Karpas-422 (cell line): ENCODE measurements at places on chromosomes 13 and 19. TPM values are rescaled to one million over a fixed set of nuclear protein-coding genes. Genes with fewer than 3 reads are reported as not detected.
A peak's percentile ranks its signal among the peaks of the same experiment; 100 is the strongest.

The RAB3D gene
- 8.6 and 9.0 TPM in 2 replicates for total RNA-seq

The ZNF358 gene
- not detected in 2 replicates for total RNA-seq

The PSMC4 gene
- 99.7 and 123 TPM in 2 replicates for total RNA-seq

The RYR1 gene
- total RNA-seq: 0.45 and 1.3 TPM in 2 replicates

The CCDC159 gene
- 2.9 and 14.8 TPM in 2 replicates for total RNA-seq

The ZNF567 gene
- 13.9 and 18.8 TPM in 2 replicates for total RNA-seq

The F10 gene
- not detected in 2 replicates for total RNA-seq

The FBXW9 gene
- total RNA-seq: 2.1 and 12.8 TPM in 2 replicates

The POSTN gene
- not detected in 2 replicates for total RNA-seq

The FBXO27 gene
- total RNA-seq: not detected in 2 replicates

The PCSK4 gene
- total RNA-seq: 2.0 and 5.0 TPM in 2 replicates

GRCh38 chr19:30227012-30227621 is 145.1 kb upstream of the ZNF536 start:
- H3K27me3 ChIP-seq: no peaks in the 10 kb centered on the region
- peak overlapping the region; percentile 62 for H3K27ac ChIP-seq
- no peak for DNase-seq
- H3K4me3 ChIP-seq: peak overlapping the region; percentile 63

DNA sequence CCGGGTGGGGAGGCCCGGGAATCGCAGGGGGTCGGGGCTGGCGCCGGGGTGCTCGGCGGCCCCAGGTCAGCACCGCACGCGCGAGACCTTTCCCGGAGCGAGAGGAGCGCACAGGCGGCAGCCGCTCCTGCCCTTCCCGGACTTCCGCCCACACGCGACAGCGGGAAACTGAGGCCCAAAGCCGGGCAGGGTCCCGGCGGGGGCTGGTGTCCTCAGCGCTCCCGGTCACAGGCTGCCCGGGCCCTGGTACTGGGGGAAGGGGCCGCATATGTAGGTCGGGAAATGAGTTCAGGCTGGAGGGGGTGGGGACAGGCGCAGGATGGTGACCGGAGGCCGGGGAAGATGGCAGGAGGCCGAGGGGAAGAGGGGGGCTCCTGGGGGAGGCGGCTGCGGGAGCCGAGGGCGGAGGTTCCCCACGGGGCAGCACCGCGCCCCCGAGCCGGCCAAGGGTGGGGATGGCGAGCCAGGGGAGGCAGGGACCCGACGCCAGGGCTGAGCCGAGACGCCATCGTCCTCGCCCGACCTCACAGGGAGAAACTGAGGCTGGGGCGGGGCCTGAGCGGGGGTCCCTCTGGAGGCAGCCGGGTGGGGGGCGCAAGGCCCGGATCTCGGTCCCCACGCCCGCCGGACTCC is 662 bp downstream of the CBARP start:
- no peaks in the 10 kb centered on the region for H3K36me3 ChIP-seq
- H3K27ac ChIP-seq: no peak overlapping the region
- peaks cover 35% of the 10 kb centered on the region for H3K4me1 ChIP-seq
- DNase-seq: no peak

DNA sequence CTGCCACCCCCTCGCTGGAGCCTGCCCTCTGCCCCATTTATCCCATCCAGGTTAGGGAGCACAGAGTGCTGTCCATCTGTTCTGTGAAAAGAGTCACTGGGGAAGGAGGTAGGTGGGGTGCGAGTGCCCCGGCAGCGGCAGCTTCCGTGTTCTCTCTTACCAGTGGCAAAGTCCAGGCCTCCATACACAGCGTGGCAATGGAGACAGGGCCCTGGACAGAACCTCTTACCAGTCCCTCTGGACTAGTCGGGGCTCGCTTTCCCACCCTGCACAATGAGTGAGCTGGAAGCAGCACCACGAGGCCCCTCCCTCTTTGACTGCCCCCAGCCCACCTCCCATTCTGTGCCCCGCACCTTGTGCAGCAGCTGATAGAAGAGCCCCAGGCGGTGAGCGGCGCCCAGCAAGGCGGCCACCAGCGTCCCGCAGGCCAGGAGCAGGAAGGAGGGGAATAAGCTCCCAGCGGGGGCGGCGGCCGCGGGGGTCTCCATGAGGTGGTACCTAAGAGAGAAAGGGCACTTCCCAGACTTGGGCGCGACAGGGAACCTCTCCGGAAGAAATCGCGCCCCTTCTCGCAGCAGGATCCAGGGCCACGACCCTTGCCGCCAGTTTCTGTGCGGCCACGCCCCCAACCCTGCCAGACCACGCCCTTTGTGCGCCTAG is 17.5 kb downstream of the SYDE1 start:
- H3K27ac ChIP-seq: no peak overlapping the region
- H3K4me1 ChIP-seq: peaks cover 12% of the 10 kb centered on the region
- peaks cover 3% of the 10 kb centered on the region; the same call in 1 of the 2 replicates for H3K36me3 ChIP-seq
- H3K4me3 ChIP-seq: peak overlapping the region; percentile 90
- DNase-seq: peak; percentile 63

DNA sequence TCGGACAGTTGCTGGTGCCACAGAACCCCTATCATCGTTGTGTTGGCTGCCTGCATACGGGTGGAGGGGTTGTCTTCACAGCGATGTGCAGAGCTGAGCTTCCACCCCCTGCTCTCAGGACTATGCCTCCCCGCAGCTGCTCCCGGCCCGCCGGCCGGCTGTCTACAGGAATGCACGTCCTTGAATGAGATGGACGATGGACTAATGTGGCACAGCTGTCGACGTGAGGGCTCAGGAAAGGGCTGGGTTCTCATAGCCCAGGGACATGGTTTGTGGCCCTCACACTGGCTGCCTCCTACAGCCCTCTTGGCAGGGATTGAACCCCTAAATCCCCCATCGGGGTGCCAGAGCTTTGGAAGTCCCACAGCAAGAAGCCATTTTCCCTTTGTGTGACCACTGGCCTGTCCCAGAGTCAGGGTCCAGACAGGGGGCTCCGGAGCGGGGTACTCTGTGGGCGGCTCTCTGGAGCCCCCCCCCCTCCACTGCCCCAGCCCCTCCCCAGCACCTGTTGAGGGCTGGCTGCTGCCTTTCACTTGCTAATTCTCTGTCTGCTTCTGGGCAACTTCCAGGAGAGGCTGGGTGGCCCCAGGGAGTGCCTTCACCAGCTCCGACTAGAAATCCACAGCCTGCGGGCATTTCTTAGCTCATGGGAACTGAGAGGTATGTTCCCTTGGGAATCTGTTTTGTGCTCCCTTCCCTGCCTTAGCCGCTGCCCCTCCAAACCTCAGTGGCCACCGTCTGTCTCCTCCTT is 40.2 kb downstream of the TSSK6 start:
- no peak overlapping the region for H3K27ac ChIP-seq
- DNase-seq: no peak
- no peaks in the 10 kb centered on the region for H3K36me3 ChIP-seq

- H3K4me3 ChIP-seq: no peak overlapping the region
- DNase-seq: no peak
- no peaks in the 10 kb centered on the region for H3K4me1 ChIP-seq
- no peaks in the 10 kb centered on the region for H3K27me3 ChIP-seq
- no peak overlapping the region for H3K27ac ChIP-seq
These were observed 1558.5 kb downstream of the EFNB2 start for GRCh38 chr13:104976986-104977385.

DNA sequence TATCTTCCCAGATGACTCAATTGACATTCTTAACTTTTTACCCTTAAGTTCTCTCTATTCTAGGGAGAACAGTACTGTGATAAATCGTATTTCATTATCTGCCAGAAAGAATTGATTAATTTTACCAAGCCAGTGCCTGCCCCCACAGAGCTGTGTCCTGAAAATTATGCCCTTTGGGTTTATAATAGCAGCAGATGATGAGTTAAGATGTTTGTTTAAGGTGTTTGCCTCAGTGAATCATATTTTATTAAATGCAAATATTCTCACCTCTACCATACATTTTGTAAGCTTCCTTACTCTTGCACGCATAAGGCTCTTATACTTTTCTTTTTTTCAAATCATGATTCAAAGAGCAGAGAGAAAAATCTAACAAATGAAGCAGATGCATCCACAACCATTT is 318.6 kb downstream of the DCT start:
- no peaks in the 10 kb centered on the region for H3K36me3 ChIP-seq
- no peak overlapping the region for H3K4me3 ChIP-seq
- no peak overlapping the region for H3K27ac ChIP-seq
- H3K4me1 ChIP-seq: no peaks in the 10 kb centered on the region
- no peaks in the 10 kb centered on the region for H3K27me3 ChIP-seq

- no peak overlapping the region for H3K27ac ChIP-seq
- no peak overlapping the region for H3K4me3 ChIP-seq
These were observed 59.6 kb downstream of the GPALPP1 start for GRCh38 chr13:45048890-45049407.

- H3K27ac ChIP-seq: no peak overlapping the region
- no peaks in the 10 kb centered on the region for H3K27me3 ChIP-seq
- DNase-seq: no peak
- H3K4me1 ChIP-seq: peaks cover 51% of the 10 kb centered on the region
These were observed 39.1 kb downstream of the MIPEP start for GRCh38 chr13:23850134-23850533.

DNA sequence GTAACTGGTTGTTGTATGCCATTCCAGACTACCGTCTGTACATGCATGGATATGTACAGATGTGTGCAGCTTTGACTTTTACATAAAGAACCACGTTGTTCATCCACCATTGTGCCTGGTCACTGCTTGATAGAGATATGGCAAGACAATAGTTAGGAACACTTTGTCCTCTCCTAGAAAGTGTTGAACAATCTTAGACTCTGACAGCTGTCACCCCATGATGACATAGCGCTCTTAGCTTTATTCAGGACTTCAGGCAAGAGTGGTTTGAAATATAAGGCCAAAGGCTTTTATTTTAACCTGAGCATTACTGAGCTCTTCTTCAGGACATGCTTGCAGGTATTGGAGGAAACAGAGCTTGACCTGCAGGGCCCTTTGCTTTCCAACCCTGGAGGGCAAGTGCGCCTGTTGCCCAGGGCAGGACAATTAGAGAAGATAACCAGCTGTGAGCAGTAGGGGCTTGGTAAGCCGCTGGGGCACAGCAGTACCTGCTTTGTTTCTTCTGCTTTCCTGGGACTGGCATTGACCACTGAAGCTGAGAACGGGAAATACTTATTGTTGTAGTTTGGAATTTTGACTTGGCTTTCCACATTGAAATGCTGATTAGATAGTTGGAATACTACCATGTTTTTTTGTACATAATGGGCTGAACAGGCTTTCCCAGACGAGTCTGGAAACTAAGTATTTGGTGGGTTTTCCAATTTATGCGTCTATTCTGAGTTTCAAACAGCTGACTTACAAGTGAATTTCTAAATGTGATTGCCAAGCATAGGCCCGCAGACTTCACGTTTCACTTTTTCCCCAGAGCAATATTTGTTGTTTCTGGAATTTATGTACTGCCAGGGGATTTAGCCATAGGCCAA is 51.1 kb downstream of the GARRE1 start:
- no peak overlapping the region for H3K4me3 ChIP-seq
- peak overlapping the region; percentile 46; the same call in 1 of the 2 replicates for H3K27ac ChIP-seq
- peaks cover 3% of the 10 kb centered on the region; the same call in 1 of the 2 replicates for H3K36me3 ChIP-seq
- no peak for DNase-seq

GRCh38 chr13:25214491-25215252 is 42.6 kb upstream of the AMER2 start:
- no peak overlapping the region for H3K27ac ChIP-seq
- no peak for DNase-seq
- H3K27me3 ChIP-seq: no peaks in the 10 kb centered on the region
- H3K4me1 ChIP-seq: no peaks in the 10 kb centered on the region
- H3K4me3 ChIP-seq: no peak overlapping the region

DNA sequence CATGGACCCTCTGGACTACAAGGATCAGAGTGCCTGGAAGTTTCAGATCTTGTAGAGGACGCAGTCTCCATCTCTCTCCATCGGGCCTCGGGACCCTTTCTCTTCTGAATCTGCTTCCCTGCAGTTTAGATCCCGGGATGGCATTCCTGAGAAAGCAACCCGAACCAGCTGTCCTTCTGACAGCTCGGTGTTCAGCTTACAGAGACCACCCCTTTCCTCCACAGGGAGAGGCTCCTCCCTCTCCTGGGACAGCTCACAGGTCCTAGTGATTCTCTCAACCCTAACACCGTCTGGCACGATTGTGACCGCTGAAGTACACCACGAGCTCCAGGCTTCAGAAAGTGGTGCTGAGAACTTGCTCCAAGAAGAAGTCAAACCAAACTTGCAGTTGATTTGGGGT is 18.2 kb downstream of the CRX start:
- H3K4me3 ChIP-seq: no peak overlapping the region
- no peaks in the 10 kb centered on the region for H3K4me1 ChIP-seq
- DNase-seq: no peak
- H3K27me3 ChIP-seq: no peaks in the 10 kb centered on the region
- H3K27ac ChIP-seq: no peak overlapping the region

DNA sequence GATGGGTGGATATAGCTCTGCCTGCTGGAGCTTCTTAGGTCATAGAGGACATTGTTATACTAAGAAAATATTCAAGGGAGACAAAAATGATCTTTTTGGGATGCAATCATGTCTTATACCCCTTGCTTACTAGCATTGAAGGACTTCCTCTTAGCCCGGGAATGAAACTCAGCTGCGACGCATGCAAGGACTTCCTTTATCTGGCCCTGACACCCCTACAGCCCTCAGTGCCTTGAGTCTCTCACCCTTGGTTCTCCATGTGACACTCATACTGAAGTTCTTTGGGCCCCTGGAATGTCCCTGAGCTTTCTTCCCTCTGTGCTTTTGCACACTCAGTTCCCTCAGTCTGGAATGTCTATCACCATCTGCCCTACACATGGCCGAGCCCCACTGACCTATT is 72.5 kb upstream of the MTIF3 start:
- H3K27ac ChIP-seq: no peak overlapping the region
- H3K4me1 ChIP-seq: peaks cover 4% of the 10 kb centered on the region; the same call in 1 of the 2 replicates
- DNase-seq: peak; percentile 57
- H3K36me3 ChIP-seq: no peaks in the 10 kb centered on the region
- H3K4me3 ChIP-seq: no peak overlapping the region

- no peak for DNase-seq
- no peak overlapping the region for H3K27ac ChIP-seq
- no peak overlapping the region for H3K4me3 ChIP-seq
- no peaks in the 10 kb centered on the region for H3K4me1 ChIP-seq
- no peaks in the 10 kb centered on the region for H3K36me3 ChIP-seq
These were observed 162.4 kb downstream of the FOXO1 start for GRCh38 chr13:40503966-40504591.

DNA sequence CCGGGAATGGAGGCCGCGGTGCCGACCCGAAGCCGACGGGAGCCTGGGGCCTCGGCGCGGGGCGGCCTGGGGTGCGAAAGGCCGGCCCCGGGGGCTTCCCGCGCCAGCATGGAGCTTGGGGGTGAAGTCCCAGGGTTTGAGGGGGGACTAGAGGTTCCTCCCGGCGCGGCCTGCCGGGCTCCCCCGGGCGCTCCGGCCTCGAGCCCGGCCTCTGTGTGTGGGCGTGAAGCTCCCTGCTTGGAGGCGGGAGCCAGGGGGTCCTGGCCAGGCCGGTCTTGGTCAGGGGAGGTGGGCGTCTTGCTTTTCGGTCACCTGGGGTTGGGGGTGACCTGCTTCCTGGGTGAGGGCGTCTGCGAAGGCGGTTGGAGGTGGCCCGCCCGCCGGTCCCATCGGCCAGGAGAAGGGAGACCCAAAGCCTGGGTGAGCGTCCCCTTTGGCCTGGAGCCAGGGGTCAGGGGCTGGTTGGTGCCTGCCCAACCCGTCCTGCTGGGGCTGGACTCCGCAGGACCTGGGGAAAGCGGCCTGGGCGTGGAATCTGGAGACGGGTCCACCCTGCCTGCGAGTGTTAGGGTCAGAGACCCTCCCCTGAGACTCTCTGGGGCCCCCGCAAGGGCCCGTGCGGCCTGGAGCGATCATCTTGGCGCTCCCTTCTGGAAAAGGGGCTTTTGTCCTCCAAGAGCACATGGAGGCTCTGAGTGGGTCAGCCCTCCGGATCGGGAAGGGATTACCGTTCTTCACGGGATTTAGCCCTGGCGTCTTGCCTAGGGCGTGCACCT is 535 bp downstream of the BSG start:
- peaks cover 5% of the 10 kb centered on the region; the same call in 1 of the 2 replicates for H3K36me3 ChIP-seq
- peak; percentile 59 for DNase-seq
- H3K4me1 ChIP-seq: peaks cover 29% of the 10 kb centered on the region
- H3K27me3 ChIP-seq: no peaks in the 10 kb centered on the region
- peak overlapping the region; percentile 82 for H3K4me3 ChIP-seq
- peak overlapping the region; percentile 68 for H3K27ac ChIP-seq
